DMS53 (cell line): ENCODE measurements at places on chromosomes 6 and 20.

DNA sequence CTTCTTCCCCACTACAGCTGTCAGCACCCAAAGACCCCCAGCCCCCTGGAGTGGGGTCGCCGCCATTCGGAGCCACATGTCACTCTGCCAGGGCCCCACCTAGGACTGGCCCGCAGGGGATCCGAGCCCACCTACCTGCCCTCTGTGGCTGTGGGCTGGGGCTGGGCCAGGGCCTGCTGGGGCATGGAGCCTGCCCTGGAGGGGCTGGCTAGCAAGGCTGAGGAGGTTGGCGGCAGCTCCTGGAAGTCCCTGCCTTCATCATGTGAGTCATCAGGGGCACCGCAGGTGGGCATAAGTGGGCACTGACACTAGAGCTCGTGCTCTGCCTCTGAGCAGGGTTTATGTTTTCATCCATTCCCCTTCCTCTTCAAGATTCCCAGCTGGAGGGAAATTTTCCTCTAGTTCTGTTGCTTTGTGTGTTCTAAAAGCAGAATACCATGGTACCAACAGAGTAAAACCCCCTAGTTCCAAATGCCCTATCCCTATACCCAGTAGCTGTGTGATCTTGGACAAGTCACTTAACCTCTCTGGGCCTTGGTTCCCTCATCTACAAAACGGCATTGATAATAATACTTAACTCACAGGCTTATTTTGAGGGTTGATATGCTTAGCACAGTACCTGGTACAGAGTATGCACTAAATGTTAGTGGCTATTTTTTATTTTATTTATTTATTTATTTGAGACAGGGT lies 8.7 kb upstream of the FANCE start:
- DNase-seq: no peak

DNA sequence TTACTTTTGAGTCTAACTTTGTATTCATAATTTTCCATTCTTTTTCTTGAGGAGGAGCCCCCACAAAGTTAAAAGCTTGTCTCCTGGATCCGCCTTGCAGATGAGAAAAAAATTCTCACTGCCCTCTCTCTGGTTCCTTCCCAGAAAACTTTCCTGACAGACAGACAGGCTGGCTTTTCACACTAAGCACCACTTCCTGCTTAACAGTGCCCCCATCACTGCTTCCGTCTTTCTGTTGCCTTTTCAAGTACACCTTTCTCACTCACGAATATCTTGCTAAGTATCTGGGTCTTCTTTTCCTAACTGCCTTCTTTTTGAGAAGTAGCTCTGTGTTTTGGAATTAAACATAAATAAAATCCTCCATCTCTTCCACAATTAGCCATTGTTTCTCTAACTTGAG lies 19.8 kb upstream of the LMBRD1 start:
- no peak for DNase-seq

- peak; percentile 71 for DNase-seq
These were observed 15.0 kb upstream of the IFNGR1 start for GRCh38 chr6:137233911-137234863.

DNA sequence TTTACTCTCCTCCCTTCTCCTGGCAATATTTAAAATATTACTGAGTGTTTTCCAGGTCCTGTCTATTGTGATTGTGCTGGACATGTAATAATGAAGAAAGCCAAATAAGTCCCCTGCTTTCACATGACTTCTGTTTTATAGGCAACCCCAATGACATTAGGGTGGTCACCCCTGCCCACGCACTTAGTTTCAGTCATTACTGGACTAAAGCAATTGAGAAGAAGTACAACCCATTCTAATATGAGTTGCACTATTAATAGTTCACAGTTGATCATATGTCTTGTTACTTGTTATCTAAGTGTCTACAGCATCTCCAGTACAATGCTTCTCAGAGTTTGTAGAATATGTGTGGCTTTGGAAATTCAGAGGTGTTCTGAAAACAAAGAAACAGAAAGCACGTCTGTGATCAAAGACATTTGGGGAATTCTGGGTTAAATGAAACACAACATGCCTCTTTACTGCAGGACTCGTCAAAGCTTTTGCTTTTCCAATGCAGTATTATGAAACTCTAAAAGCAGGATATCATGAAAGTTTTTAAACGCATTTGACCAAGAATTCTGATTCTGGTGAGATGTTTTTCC lies 789.5 kb downstream of the DHX35 start:
- DNase-seq: no peak

DNA sequence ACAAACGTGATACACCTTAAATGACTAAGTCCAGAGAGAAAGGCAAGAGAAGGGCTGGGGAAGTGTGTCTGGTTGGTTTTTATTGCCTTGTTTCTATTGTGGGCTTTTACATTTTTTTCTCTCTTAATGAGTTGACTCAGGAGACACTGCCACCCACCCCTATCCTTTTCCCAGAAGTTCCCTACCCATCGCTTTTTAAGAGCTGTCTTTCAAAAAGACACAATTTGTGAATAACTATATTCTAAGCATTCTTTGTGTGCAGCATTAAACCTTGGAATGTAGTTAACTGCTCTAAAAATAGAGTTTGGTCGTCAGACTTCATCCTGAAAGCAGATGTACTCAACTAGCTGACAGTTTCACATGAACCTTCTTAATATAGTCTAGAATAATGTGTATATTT lies 174.9 kb downstream of the ISM1 start:
- DNase-seq: no peak

- no peak for DNase-seq
These were observed 242.6 kb upstream of the CDYL start for GRCh38 chr6:4533576-4533975.

GRCh38 chr6:28134015-28134414 lies 7.7 kb upstream of the ZKSCAN8 start:
- peak; percentile 51 for DNase-seq

GRCh38 chr20:37364013-37364926 lies 18.3 kb downstream of the SRC start:
- DNase-seq: no peak

DNA sequence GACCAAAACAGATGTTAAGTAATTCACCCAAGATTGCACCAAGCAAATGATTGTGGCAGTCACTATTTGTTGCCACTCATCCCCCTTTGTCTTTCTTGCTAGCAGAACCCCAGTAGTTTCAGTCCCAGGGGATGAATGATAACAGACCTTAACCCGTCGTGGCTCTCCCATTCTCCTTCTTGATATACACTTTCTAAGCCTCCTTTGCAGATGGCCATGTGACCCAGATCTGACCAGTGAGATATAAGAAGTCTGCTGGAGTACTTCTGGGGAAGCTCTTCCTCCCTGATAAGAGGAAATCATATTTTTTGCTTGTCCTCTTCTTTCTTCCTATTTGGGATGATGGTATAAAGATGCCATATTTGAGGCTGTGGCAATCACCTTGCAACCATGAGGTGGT lies 9.6 kb upstream of the SH3BGRL2 start:
- no peak for DNase-seq

GRCh38 chr6:103080497-103080896 lies 1687.0 kb downstream of the GRIK2 start:
- no peak for DNase-seq

DNA sequence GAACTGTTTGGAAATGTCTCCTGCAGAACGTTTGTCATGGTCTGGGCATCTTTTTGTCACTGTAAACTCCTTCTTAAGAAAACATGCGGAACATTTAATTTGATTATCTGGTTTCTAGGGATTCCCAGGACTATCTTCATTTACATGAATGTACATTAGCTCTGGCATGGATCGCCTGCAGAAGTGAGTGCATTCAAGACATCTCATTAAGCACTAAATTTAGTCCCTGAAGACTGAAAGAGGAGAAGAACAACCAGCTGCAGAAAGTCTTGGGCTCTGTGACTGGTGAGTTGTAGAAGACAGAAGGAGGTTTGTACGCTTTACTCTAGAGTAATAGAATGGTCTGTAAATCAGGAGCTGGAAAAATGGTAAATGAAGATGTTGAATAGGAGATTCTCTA lies 540.7 kb downstream of the BCKDHB start:
- DNase-seq: no peak

DNA sequence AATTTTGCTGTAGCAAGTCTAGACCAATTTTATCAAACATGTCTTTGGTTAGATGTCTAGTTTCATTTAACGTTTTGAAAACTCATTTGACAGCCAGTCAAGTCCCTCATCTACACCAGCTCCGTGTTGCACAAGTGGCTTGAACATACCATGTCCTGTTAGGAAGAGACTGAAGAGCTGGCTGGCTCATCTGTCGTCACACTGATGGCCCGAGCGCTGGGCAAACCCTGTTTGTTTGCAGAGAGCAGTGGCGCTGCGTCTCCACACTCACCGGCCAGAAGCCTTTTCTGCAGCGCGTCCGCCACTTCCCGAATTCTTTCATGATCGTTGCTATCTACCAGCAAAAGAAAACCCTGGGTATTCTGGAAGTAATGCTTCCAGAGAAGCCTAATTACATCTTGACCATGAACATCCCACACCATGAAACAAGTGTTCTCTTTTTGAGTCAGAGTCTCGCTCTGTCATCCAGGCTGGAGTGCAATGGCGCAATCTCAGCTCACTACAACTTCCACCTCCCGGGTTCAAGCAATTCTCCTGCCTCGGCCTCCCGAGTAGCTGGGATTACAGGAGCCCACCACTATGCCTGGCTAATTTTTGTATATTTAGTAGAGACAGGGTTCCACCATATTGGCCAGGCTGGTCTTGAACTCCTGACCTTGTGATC lies 10.7 kb upstream of the TCFL5 start:
- peak; percentile 80 for DNase-seq

DNA sequence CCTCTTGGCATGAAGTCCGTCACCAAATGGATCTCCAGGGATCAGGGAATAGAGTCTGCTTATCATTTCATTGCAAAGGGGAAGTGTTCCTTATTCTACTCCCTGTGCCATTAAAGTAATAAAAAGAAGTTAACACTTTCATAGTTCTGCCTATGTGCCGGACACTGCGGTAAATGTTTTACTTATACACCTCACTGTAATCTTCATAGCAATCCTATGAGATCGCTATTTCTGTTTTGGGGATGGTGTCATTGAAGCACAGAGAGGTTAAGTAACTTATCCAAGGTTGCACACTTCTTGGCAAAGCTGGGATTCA lies 177.7 kb downstream of the TSHZ2 start:
- DNase-seq: no peak

GRCh38 chr20:37160683-37161082 lies 18.4 kb upstream of the RPN2 start:
- no peak for DNase-seq

GRCh38 chr6:150403458-150404246 lies 34.8 kb downstream of the IYD start:
- peak; percentile 15 for DNase-seq

DNA sequence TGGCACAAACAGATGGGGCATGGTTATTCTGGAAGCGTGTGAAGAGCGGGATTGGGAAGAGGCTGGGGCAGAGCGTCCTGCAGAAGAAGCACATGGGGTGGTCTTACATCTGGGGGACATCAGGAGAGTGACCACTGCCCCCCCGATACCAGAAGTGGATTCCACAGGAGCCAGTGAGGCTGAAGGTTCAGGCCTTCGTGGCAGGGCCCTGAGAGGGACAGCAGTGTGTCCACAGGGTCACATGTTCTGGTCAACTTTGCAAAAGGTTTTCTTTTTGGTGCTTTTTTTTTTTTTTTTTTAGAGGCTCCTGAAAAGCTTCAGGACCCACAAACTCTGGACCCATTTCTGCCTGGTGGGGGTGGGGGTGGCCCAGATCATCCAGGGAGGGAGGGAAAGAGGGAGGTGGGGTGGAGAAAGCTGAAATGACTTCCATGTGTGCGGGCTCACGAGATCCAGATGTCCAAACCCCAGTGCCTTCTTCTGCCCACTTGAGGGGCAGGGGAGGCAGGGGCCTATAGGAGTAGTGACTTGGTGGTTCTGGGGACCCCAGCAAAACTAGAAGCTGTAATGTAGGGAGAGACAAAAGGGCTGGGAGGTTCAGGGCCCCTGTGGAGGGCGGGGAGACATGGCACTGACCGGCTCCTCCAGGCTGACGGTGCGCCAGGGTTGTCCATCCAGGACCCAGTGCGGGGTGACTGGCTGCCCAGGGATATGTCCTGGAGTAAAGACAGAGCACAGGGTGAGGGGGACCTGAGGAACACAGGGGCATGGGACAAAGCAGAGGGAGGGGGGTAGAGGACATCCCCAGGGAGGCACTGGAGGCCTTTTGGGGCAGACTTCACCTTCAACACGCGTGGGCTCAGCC lies 2.7 kb downstream of the ADAM33 start:
- no peak for DNase-seq

DNA sequence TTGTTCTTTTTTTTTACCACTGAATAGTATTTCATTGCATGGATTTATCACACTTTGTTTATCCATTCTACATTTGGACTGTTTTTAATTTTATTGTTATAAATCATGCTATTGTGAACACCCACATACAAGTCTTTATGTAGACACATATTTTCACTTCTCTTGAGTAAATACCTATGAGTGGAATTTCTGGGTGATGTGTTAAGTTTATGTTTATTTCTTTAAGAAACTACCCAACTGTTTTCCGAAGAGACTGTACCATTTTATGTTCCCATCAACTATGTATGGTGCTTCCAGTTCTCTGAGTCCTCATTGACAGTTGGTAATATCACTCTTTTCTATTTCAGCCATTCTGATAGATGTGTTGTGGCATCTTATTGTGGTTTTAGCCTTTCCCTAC lies 54.0 kb downstream of the RIN2 start:
- DNase-seq: no peak

GRCh38 chr6:31681135-31681671 lies 336 bp upstream of the LY6G5C start:
- DNase-seq: peak; percentile 88

DNA sequence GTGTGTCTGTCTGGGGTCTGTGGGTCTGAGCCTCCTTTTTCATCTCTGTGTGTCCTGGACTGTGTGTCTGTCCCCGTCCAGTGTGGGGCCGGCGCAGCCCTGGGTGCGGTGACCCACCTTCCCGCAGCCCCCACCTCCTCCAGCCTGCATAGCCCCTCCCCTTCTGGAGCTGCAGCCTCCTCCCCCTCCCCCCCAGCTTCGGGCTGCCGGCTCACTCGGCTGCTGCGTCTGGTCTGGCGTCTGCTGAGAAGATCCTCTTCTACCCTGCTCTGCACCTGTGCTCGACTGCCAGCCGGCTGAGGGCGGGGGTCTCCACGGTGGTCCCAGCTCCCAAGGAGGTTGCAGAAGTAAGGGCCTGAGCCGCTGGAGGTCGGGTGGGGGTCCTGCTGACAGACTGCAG lies 7.6 kb upstream of the LKAAEAR1 start:
- DNase-seq: peak; percentile 35
